ENCODE measurements at places on chromosomes 12 and 14.

DNA sequence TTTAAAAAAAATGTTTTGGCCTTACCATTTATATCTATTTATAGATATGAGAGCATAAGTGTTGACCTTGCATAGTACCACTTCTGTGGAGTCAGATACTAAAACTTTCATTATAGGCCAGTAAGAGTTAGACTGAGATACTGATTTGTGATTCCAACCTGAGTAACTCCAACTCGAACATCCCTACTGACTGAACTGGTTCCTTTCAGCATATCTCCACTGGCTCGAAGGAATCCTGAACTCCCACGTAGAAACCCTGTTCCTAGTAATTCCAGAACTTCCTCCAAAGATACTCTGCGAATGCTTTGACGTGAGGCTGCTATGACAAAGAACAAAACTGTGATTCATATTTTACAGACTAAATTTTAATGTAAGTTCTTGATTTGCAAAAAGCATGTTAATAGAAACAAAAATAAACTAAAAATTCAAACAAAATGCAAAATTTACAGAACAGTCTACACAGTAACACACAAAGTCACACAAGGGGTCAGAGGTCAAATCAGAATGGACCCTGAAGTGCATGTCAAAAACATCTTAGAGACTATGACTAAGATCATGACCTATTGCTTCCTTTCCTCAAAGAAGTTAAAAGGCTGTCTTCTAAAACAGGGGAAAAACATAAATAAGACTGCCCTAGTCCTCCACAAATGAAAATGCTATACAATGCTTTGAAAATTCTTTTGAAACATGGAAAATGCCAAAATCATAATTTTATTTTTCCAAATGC, 31.5 kb downstream of the HEATR5A start:
- no peak for DNase-seq

- no peak for DNase-seq
Measured at GRCh38 chr12:94676922-94677321, 26.6 kb upstream of the TMCC3 start.

DNA sequence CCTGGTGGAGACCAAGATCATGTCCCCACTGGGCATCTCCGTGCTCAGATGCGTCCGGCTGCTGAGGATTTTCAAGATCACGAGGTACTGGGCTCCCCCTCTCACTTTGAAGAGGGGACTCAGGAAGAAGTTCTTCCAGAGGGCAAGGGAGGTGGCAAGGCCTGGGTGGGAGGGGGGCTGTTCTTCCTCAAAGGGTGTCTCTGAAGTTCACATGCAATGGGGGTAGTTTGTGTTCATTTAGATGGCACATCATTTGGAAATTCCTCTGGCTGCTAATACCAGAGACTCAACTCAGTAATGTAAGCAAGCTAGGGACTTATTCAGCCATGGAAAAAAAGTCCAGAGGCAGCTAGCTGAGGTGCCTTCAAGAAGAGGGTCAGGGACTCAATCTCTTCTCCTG, 227.1 kb upstream of the FKBP4 start:
- no peak for DNase-seq

DNA sequence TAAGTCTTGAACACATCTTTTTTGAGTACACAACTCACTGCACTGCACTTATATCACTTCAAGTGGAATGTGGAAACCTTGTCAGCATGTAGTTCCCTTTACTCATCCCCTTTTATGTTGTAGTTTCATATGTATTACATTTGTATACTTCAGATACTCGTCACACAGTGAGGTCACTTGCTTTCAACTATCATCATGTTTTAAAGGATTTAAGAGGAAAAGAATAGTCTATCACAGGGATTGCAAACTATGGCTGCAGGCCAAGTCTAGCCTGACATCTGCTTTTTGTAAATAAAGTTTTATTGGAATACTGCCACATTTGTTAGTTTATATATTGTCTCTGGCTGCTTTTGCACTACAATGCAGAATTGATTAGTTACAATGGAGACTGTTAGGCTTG, 24.3 kb downstream of the CNOT2 start:
- no peak for DNase-seq

- DNase-seq, result no peak
Measured at GRCh38 chr12:72041811-72042210, 103.2 kb downstream of the TPH2 start.

DNA sequence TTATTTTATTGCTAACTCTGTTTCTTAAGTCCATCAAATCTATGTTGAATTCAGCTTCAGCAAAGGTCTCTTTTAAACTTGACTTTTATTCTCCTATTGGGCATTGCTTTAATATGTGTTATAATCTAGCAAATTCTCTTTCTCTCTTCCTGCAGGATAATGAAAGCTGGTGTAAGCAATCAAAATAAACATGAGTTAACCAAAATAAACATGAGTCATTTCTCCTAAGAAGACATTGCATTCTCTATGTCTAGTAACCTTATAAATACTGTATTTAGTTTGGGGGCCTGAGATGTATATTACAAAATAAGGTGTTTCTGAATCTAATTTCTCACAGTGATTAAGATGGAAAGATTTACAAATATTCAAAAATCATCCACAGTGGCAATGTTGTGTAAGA, 739.1 kb upstream of the ATXN7L3B start:
- DNase-seq, result no peak

Measured in germinal center (tissue), 1 donor.